ENCODE measurements at places on chromosomes 11 and 22.

GRCh38 chr11:47869544-47870393 lies 21.6 kb upstream of the NUP160 start:
- DNase-seq, result no peak

GRCh38 chr22:20522134-20523004 lies 15.0 kb downstream of the MED15 start:
- DNase-seq, result no peak

DNA sequence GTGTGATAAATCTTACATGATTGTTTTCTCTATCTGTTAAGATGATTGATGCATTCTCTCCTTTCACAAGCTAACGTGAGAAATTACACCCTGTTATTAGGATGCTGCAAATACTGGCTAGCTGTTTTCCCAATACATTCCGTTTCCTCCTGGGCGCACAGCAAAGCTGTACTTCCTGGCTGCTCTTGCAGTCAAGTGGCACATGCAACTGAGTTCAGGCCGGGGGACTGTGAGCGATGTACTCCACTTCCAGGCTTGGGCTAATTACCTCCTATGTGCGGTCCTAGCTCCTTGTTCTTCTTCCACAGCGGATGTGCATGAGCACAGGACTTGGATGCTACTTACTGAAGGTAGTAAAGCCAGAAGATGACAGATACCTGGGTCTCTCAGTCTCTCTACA lies 234.9 kb upstream of the SESN3 start:
- DNase-seq, result no peak

DNA sequence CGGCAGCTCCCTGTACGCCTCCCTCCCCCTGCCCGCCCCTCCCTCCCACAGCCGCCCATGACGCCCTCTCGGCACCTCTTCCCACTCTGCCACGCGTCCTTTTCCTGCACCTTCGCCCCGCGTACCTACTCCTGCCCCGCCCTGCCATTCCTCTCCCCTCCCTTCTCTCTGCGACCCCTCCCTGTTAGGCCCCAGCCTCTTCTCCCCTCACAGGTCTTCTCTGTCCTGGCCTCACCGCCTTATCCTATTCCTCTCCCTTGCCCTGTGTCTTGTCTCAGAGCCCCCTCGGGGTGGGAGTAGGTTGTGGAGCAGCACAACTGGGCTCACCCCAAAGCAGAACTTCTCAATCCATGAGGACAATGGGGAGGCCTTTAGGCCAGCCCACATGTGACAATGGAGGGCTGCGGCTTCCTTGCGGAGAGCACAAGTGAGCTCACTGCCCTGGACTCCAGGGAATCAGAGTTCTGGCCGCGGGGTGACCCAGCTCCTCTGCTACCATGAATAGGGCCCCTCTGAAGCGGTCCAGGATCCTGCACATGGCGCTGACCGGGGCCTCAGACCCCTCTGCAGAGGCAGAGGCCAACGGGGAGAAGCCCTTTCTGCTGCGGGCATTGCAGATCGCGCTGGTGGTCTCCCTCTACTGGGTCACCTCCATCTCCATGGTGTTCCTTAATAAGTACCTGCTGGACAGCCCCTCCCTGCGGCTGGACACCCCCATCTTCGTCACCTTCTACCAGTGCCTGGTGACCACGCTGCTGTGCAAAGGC lies 539 bp downstream of the SLC35C1 start:
- no peak for DNase-seq

DNA sequence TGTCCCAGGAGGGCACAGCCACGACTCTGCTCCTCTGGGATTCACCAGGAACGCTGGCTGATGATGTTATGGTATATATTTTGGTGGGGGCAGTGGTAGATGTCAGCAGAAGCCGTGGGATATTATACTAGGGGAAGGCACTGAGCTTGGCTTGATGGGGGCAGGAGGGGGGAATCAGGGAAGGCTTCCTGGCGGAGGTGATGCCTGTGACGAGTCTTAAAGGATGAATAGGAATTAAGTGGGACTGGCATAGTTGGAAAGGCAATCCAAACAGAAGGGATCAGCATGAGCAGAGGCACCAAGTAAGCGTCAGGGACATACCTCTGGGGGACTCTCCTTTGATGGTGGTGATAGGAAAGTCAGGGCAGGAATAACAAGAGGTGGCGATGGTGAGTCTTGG lies 47.6 kb downstream of the TP53I11 start:
- DNase-seq, result no peak

Measured in stimulated activated CD4-positive, alpha-beta T cell treated with anti-CD3 and anti-CD28 coated beads, Interleukin-15, amount 100 ng/mL, for 1 hour (primary cell).